Activated T-helper 1 cell treated with Interleukin-2 at 50 U/mL for 16 hours (primary cell): ENCODE measurements at places on chromosomes 5 and 9.

DNA sequence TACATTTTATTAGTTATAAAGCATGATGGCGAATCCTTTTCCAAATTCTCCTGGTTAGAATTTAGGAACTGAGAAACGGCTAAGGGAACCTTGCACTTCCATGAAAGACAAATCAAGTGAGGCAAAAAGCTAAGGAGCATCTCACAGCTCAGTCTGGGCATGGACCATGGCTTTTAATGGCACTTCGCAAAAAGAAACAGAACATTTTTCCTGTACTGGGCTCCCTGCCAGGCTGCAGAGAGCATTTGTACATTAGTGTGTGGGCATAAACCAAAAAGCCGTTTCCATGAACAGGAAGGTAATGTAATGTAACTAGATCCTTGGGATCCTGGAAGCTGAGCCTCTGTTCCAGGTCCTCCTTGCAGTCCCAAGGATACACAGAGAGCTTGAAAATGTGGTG lies 354.2 kb downstream of the MRPS30 start:
- DNase-seq: no peak

- no peak for DNase-seq
Observed at GRCh38 chr9:109186857-109187520, 19.9 kb upstream of the FRRS1L start.

DNA sequence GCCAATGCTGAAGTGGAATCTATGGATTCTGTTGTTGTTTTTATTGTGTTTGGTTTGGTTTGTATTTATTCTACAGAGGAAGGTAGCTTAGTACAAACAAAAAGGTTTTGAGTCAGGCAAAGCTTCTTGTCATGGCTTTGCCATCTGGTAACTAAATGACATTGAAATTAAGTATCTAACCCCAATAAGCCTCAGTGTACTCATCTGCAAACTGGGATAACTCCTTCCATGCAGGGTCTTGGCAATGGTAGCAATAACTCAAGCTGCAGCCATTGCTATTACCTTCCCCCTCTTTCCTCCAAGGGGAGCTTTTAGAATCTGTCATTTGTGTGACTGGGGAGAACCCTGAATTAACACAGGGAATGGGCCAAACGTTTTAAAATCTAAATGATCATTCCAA lies 79.7 kb downstream of the PLAC8L1 start:
- DNase-seq: no peak

- DNase-seq: no peak
Observed at GRCh38 chr5:142301540-142301939, 23.3 kb downstream of the SPRY4 start.

DNA sequence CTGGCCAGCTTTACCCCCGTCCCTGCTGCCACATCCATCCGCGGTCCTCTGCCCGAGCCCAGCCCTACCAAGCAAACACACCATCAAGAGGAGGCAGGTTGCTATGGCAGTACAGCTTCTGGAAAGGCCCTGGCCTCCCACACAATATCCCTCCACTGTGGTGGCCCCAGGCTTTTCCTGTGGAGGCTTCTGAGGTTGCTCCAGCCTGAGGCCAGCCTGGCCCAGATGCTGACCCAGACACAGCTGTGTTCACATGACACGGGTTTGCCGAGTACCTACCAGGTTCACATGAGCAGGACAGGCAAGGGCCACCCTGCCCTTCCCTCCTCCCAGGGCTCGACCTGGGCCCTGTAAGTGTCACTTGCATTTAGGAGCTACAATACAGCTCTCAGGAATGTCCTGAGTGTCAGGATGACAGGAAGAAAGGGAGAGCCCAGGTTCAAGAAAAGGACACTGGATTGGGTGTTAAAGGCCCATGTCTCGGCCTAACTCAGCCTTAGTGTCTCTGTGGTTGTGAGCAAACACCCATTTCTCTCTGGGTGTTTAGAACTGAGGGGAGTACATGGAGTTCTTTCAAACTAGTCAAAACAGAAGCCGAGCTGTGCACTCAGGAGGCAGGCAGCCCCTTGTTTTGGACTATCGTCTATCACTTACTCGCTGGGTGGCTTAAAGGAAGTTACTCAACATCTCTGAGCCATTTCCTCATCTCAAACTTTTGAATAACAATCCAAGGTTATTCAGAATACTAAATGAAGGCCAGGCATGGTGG lies 40.2 kb downstream of the NAIF1 start:
- DNase-seq: no peak

DNA sequence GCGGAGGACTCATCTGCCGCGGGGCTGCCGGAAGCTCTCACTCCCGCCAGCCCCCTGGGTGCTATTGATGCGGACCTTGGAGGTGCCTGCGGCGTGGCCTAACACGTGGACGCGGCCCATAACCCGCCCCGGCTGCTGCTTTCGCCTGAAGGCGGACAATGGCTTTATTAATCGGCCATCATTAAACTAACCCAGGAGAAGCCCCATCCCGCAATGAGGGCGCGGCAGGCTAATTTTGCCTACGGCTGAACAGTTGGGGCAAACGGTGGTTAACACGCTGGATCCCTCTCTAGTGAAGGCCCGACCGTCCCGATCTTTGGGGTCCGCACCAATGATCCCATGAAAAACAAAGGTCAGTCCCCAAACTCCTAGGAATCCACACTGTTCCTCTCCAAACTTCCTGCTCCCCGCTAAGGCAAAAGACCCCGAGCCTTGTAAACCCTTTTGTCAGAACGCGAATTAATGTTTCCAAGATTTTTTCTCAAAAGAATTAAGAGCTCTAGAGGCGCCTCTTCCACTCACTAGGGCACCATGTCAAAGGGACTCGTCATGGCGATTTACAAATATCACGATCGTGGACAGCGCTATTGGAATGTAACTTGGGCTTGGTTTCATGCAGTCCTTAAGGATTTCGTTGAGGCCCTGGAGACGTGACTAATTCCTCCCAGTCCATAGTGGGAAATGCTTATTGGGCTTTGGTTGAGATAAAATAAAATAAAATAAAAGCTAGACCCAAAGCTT lies 193.1 kb downstream of the MEF2C start:
- DNase-seq: no peak

- no peak for DNase-seq
Observed at GRCh38 chr9:112332674-112332976, 794 bp downstream of the PTBP3 start.
